ENCODE measurements at places on chromosomes 13 and 19. TPM values are rescaled to one million over a fixed set of nuclear protein-coding genes. Genes with fewer than 3 reads are reported as not detected.
A peak's percentile ranks its signal among the peaks of the same experiment; 100 is the strongest.

DNA sequence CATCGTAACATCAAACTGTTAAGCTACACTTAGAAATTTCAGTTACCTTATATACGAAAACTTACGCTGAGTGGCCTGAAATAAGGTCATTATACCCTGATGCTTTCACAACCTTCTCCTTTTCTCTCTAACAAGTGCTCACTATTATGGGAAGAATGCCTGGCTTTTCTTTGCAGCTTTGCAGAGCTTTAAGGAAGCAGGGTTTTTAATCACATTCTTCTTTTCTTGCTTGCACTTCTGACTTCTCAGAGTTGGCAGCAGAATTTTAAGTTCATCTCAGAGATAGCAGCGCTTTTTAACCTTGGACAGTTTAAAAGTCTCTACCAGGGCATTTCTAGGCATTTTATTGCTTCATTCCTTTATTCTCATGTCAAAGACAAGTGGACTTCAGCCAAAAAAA lies 285.1 kb downstream of the SPRY2 start:
- DNase-seq, result peak; percentile 50
- H3K36me3 ChIP-seq, result no peaks in the 10 kb centered on the region
- no peak overlapping the region for H3K4me3 ChIP-seq
- H3K27me3 ChIP-seq, result no peaks in the 10 kb centered on the region
- no peak overlapping the region for H3K27ac ChIP-seq
- H3K4me1 ChIP-seq, result no peaks in the 10 kb centered on the region

- H3K27me3 ChIP-seq, result no peaks in the 10 kb centered on the region
- no peak overlapping the region for H3K4me3 ChIP-seq
- H3K4me1 ChIP-seq, result no peaks in the 10 kb centered on the region
- H3K36me3 ChIP-seq, result no peaks in the 10 kb centered on the region
- DNase-seq, result no peak
Observed at GRCh38 chr13:49679246-49679645, 12.0 kb downstream of the EBPL start.

DNA sequence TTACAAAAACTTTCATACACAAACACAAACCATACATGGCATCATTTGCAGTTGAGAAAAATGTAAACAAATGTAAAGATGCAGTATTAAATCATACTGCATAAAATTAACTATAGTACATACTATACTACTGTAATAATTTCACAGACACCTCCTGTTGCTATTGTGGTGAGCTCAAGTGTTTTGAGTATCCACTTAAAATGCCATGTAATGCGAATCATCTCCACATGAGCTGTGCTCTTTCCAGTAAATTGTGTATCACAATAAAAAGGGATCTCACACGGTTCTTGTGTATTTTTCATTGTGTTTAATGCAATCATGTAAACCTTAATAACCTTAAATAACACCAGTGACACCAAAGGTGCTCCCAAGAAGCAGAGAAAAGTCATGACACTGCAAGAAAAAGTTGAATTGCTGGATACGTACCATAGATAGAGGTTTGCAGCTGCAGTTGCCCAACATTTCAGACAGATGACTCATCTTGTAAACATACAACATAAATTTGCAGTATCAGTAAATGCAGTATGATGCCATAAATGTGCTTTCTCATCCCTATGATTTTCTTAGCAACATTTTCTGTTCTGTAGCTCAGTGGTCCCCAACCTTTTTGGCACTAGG lies 166.6 kb downstream of the RAP2A start:
- no peaks in the 10 kb centered on the region for H3K27me3 ChIP-seq
- no peak for DNase-seq
- no peak overlapping the region for H3K27ac ChIP-seq
- H3K4me1 ChIP-seq, result no peaks in the 10 kb centered on the region

- no peak overlapping the region for H3K4me3 ChIP-seq
- H3K27me3 ChIP-seq, result no peaks in the 10 kb centered on the region
- H3K36me3 ChIP-seq, result no peaks in the 10 kb centered on the region
Observed at GRCh38 chr13:101140936-101141335, 275.4 kb downstream of the NALCN start.

The ANGPTL8 gene
- total RNA-seq, result 0.44 TPM

The PBX4 gene
- total RNA-seq, result 1.5 TPM

The ATP4A gene
- total RNA-seq, result not detected

The LAIR2 gene
- not detected for total RNA-seq
